Epithelial cell of proximal tubule (primary cell): ENCODE measurements at places on chromosomes 6 and 20.

DNA sequence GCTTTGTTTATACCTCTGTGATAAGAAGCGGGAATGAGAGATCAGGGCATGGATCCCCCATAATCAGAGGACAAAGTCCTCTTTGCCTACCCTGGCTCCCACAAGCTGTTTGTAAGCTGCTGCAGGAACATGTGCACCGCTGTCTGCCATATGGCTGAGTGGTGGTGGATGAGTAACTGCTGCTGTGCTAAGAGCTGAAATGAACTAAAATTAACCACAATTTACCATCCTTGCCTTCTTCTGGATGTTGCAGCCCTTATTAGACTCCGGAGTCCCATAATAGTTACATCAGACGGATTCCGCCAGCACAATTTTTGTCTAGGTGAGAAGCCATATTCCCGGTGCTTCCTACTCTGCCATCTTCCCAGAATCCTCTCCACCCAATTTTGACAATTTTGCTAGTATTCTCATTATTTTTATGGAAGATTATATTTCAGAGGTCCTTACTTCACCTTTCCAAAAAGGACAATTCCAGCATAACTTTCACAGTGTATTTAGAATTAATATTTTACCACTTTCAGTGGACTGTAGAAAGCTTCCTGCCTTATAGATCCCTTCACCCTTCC lies 6.0 kb upstream of the CMTR1 start:
- DNase-seq, result no peak

- DNase-seq, result no peak
Observed at GRCh38 chr20:50449738-50450492, 60.3 kb upstream of the PTPN1 start.

- DNase-seq, result no peak
Observed at GRCh38 chr6:41427642-41428335, 92.4 kb downstream of the NCR2 start.

GRCh38 chr6:108407904-108408827 lies 113.3 kb downstream of the AFG1L start:
- peak; percentile 19 for DNase-seq

DNA sequence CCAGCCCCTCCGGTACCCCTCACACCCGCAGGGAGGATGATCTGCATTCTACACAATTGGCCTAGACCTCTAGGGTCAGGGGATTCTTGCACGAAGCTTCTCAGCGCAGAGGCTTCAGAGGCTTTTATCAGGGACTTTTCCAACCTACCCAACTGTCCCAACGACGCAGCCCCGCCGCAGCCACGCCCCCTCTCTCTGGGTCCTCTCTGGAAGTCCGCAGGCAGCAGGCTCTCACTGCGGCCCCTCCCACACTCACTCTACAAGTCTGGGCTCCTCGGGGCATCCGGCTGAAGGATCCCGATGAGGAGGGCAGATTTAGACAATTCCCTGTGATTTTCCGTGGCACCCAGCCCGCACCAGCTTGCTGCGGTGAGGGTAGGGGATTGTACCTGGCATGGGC lies 227.7 kb upstream of the RNF24 start:
- DNase-seq, result no peak
